ENCODE measurements at places on chromosomes 6 and 20.

GRCh38 chr6:153729189-153729588 lies 309.9 kb upstream of the OPRM1 start:
- DNase-seq, result no peak

- DNase-seq, result no peak
Observed at GRCh38 chr6:151307501-151307900, 67.7 kb downstream of the AKAP12 start.

DNA sequence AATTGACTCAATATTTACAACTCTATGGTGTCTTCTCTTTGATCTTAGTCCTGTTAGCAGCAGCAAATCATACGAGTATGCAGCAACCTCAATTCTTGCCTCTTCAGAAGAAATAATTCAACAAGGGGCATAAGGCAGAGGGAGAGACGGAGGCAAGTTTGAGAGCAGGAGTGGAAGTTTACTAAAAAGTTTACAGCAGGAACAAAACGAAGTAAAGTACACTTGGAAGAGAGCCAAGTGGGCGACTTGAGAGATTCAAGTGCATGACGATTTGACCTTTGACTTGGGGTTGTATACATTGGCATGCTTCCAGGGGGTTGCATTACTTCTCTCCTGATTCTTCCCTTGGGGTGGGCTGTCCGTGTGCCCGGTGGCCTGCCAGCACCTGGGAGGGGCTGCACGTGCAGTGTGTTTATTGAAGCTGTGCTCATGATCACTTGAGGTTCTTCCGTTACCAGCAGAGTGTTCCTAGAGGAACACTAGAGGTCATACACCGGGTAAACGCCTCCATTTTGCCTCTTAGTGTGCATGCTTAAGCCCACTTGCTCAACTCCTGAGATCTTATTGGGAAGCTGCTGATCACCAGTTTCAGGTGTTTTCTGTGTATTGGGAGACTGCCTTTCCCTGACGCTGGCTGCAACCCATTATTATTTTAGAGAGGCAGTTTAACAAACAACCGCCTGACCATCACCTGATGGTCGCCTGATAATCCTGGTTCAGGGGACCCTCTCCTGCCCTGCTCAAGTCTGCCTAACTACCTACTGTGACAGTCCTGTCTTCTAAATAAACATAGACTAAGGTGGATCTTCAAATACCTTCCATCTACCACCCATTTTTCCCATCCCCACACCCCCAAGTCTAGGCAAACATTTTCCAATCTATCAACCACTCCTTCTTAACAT lies 172.4 kb upstream of the MYLIP start:
- DNase-seq, result no peak

GRCh38 chr6:105468850-105469249 lies 66.0 kb upstream of the PREP start:
- DNase-seq, result no peak

GRCh38 chr6:13870214-13870830 lies 54.4 kb upstream of the RNF182 start:
- DNase-seq, result no peak

DNA sequence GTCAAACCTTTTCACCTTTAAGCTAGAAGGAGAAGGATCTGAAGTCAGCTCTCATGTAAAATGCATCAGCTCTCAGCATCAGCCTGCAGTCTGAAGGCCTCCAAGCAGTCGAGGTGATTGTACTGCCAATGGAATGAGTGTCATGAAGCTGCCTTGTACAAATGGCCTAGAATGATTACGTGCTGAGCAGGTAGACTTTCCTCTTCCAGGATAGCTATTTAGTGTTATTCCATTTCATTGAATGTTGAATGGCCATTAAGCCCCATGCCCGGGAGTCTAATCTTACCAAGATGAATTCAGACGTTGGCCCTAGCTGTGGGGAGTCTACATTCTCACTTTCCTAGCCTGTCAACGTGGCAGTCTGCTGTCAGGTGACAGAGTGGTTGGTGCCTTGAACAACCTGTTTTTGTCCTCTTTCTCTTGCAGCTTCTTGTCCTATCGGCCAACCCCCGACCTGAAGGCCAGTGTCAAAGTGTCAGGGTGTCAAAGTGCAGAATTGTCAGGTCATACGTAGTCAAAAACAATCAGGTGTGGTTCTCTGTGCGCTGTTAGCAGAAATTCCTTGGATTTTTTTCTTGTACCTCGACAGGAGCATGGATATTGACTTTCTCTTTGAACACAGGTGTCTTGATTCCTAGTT lies 95.2 kb upstream of the TIAM2 start:
- DNase-seq, result no peak

DNA sequence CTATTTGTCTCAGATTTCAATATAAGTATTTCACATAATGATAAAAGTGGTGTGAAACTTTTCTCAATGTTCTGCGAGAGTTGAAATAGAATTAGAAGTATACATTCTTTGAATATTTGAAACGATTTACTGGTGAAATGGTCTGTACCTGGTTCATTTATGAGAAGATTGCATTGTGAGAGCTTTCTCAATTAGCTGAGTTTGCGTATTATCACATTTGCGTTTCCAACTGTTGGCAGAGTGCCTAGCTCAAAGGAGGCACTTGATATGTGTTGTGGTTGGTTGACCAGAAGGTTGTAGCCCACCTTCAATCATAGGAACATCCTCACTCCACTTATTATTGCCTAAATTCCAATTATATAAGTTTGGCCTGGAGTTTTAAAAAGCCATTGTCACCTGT lies 58.8 kb upstream of the EXOC2 start:
- DNase-seq, result no peak

DNA sequence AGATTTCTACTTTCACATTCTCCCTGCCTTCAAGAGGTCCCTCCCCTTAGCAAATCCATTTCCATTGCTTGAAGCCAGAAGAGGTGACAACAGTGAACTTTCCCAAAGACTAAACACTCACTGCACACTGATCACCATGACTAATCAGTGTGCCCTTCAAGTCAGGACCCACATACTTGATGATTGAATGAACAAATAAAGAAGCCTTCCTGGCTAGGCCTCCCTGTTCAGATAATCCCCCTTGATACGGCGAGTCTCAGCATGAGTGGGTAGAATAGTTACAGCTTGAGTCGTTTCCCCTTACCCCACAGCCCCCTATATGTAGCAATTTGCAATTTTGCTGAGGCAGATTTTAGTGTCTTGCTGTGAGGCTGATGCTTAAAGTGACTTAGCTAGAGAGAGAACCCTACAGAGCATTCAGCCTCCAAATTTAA lies 102.2 kb downstream of the UNC5CL start:
- DNase-seq, result no peak

DNA sequence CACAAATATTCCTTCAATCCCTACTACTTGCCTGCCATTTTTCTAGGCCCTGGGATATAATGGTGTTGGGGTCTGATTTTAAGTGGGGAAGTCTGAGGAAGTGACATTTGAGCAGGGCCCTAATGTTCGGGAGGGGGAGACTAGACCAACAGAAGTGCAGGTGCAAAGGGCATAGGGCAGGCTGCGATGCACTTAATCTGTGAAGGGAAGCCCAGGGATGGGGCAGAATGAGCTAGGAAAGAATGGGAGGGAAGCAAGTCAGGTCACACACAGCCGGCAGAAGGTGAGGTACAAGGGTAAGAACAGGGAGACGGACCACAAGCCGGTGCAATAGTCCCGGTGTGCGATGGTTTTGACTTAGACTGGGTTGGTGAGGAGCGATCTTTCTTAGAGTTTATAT lies 146.8 kb downstream of the UNC5CL start:
- DNase-seq, result no peak

DNA sequence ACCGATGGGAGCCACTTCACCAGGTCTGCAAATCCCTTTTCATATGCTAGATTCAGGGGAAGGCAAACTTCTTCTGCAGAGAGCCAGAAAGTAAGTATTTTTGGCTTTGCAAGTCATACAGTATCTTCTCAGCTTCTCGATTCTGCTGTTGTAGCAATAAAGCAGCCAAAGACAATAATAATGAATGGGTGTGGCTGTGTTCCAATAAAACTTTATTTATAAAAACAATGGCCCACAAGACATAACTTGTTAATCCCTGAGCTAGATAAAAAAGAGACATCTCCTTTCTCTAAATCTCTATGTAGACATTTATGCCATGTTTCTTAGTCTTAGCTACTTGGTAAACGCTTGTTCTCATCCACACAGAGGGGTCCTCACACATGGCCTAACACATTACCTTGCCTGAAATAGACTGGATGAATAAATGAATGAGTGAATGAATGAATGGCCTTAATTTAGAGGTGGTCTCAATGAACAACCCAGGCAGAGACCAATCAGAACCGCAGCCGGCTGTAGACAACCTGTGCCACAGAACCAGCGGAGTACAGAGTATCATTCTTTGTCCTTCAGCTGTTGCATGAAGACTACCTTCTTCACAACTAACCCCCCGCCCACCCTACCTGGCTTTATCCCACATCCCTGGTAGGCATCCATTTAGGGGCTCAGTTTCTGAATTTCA lies 13.5 kb upstream of the PREX1 start:
- no peak for DNase-seq

GRCh38 chr6:125519367-125519766 lies 217.6 kb upstream of the HDDC2 start:
- DNase-seq, result no peak

- no peak for DNase-seq
Observed at GRCh38 chr6:1787894-1788293, 178.2 kb downstream of the FOXC1 start.

DNA sequence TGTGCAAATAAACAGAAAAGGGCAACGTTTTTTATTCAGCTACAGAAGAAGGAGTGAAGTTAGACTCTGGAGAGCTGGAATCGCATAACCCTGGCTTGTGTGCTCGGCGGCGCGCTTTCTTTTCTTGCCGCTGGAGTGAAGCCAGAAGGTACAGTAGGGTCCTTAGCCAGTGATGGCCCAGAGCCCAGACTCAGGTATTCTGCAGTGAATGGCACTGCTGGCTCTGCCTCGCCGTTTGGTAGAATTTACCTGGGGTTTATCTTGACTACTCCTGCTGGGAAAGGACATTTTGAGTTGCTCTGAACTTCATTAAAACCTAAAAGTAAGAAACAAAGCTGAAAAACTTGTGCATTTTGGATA lies 56.9 kb upstream of the TIAM2 start:
- no peak for DNase-seq

GRCh38 chr20:63246490-63247288 lies 7.6 kb downstream of the NKAIN4 start:
- DNase-seq, result no peak

DNA sequence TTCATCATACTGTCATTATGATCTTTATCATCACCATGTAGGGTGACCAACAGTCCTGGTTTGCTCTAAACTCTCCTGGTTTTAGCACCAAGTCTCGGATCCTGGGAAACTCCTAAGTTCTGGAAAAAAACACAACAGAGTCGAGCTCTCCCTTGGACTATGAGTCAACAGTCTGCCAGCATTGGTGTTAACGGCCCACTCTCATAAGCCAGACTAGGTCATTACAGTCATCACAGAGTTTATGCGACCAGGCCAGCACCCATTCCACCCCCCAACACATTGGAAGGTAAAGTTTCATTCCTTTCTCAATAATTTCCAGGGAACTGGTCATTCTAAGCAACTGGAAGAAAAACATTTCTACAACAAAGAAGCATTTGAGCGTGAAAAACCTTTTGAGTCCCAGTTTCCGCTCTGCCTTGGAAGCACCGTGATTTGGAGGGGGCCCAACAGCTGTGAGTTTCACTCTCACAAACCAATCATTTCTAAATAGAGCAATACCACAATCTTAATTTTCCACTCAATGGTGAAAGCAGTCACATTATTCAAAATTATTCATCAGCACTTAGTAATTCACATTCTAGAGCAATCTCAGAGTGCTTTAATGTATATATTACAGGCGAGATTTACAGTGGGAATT lies 445.0 kb downstream of the CDH26 start:
- DNase-seq, result no peak

GRCh38 chr6:165830761-165831160 lies 167.7 kb upstream of the PDE10A start:
- DNase-seq, result no peak

- no peak for DNase-seq
Observed at GRCh38 chr6:152673236-152673635, 24.5 kb upstream of the MYCT1 start.

DNA sequence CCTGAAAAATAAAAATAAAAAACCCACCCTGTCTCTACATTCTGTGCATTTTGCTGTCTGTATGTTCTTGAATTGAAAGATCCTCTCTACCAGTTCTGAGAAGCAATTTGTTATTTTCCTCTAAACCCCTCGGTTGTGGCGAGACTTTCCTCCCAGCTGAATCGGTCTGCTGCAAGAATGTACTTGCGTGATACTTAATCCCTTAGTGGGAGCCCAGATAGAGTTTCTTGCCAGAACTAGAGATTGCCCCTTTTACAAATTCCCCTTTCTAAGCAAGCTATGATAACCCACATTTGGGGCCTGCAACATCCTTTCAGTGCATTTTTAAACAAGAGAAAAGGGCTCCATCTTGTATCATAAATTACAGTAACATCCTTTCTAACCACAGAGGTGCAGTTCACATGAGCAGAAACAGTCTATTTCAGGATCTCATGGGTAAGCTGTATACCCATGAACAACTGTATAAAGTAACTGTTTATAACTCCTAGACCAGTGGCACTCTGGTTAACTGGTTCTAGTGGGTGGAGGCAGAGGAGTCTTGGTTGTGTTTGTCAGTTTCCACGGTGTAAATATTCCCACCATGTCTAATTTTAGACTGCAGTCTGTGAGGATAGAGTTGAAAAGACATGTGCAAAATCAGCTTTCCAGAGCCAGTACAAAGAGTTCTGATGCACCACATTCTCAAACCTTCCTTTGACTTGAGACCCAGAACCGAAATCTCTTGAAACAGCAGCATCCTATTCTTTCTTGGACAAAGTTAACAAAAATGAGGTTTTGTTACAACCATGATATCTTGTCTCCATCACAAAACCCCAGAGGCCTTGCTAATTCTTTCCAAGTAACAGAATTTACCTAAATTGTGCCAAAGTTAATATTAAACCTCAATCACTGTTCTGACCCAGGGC lies 113.1 kb upstream of the ZNF217 start:
- no peak for DNase-seq

- DNase-seq, result peak; percentile 92
Observed at GRCh38 chr20:34558320-34559218, at the start of gene MAP1LC3A. TSS of gene MAP1LC3A (plus strand) at chr20:34558718. CDS start at chr20:34558869, 151 bp downstream.

DNA sequence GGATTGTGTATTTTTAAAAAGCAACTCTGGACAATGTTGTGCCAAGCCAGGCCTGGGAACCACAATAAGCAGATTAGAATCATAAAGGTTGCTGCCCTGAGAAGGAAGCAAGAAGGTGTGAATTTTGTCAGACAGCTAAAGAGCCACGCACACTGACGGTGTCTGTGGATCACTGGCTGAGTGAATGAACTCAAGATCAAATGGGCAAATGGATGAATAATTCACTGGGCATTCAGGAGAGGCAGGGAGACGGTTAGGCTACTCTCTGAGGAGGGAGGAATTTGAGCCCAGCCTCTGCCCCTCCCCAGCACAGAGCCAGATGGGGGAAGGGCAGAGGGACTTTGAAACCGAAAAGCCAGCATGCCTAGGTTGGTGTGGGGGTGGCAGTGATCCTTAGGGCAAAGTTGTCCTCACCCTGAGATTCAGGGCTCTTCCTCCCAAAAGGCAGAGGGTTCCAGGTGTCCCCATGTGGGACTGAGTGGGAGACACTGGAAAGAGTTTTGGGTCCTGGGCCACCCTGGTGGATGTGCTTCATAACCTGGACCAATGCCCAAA lies 19.5 kb upstream of the SLC22A7 start:
- DNase-seq, result no peak

GRCh38 chr6:64221776-64222175 lies 586.2 kb downstream of the PHF3 start:
- DNase-seq, result no peak

All from central memory CD8-positive, alpha-beta T cell (primary cell).